Activated naive CD8-positive, alpha-beta T cell treated with anti-CD3 and anti-CD28 coated beads for 36 hours (primary cell): ENCODE measurements at places on chromosomes 16 and 17.

DNA sequence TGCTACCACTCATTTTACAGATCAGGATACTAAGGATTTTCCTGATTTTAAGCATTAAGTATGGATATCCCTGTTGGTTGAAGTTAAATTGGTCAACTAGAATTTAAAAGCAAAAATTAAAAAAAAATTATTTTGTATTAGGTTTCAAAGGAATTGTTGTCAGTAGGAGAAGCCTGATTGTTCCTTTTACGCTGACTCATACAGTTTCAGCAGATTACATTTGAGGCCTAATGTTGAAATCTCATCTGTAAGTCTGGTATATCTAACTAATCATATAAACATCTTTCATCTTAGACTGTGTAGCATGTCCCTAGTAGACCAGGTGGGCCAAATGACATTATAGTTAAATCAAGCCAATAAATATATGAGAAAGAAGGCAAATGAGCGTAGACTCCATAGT lies 83.5 kb downstream of the FTO start:
- no peak for DNase-seq

- DNase-seq = peak; percentile 34
Observed at GRCh38 chr17:42937712-42938596, 26.3 kb downstream of the AARSD1 start.

GRCh38 chr16:2790631-2791030 lies 3.3 kb upstream of the PRSS33 start:
- DNase-seq = no peak

DNA sequence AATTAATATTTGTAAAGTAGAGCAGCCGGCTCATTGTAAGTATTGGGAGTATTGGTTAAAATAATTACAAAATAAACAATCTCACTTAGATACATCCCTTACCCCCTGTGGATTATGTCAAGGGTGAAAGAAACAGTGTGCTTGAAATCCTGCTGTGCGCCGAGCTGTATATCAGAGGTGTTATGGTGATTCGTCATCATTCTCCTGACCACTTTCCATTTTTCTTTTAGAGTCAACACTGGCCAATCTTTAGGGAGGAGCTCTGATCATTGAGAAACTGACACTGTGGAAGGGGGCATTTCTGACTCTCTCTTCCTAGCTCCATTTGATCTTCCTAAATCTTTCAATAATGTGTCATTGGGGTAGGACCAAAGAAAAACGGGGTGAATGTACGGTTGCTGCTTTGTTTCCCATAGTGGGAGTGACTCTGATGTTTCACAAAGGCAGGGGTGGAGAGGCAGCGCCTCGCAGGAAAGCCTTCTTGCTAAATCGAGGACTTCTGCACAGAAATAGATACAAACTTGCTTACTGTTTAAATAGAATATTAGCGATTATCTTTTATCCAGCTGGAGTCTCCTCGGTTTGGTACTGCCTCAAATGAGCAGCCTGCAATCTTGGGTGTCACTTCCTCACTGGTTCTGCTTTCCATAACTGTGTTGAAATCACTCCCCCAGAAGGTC lies 123.4 kb downstream of the PRKCB start:
- DNase-seq = peak; percentile 30

DNA sequence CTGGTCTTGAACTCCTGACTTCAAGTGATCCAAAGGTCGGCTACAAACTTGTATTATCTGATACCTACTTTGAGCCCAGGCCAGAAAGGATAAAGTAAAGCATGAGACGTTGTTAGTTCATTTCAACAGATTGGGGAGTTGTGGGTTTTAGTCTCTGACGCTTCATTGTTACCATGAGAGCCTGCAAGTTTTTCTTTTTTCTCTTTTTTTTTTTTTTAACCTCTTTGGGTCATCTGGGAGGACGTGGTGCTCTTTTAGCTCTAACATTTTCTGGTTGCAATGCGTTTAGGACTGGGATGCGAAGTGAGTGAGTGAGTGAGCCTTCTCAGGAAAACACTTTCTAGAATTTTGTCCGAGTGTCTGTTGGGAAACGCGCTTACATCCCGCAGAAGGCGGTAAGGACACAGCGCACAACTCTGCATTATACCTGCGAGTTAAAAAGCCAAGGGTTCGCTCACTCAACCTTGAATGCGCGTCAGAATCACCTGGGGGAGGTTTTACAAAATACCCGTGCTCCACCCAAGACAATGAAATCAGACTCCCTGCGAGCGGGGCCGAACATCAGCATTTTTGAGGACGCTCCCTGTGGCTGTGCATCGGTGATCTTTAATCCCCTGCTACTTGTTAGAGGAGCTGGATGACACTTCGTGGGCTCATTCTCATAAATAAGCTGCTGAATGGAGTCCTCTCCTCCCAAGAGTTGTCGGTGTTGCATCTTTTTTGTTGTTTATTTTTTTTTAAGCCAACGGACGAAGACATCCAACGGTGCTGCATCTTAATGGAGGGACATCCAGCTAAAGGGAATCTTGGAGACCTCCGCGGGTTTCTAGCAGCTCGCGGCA lies 629 bp upstream of the RNF135 start:
- peak; percentile 7 for DNase-seq

GRCh38 chr16:74560912-74561311 lies 46.0 kb downstream of the GLG1 start:
- DNase-seq = no peak

- no peak for DNase-seq
Observed at GRCh38 chr17:46009681-46010596, 10.9 kb downstream of the STH start.

- no peak for DNase-seq
Observed at GRCh38 chr16:68300734-68301459, 9.8 kb downstream of the SLC7A6OS start.

GRCh38 chr16:15973421-15973820 lies 24.0 kb downstream of the ABCC1 start:
- DNase-seq = no peak

DNA sequence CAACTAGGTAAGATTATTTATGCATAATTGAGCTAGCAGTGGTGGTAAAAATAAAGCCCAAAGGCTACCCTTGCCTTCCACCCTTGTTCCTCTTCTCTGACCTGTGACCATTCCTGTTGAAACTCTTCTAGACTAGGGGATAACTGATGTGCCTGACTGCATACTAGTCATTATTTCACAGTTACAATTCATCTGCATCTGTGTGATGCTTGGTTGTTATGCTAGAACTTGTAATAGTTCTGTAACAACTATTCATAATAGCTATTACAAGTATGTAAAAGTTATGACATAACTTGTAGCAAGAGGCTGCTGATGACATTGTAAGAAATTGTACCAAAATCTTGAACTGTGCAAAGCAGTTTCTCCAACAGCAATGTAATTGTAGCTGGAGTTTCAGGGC lies 2.4 kb upstream of the VAC14 start:
- DNase-seq = no peak

DNA sequence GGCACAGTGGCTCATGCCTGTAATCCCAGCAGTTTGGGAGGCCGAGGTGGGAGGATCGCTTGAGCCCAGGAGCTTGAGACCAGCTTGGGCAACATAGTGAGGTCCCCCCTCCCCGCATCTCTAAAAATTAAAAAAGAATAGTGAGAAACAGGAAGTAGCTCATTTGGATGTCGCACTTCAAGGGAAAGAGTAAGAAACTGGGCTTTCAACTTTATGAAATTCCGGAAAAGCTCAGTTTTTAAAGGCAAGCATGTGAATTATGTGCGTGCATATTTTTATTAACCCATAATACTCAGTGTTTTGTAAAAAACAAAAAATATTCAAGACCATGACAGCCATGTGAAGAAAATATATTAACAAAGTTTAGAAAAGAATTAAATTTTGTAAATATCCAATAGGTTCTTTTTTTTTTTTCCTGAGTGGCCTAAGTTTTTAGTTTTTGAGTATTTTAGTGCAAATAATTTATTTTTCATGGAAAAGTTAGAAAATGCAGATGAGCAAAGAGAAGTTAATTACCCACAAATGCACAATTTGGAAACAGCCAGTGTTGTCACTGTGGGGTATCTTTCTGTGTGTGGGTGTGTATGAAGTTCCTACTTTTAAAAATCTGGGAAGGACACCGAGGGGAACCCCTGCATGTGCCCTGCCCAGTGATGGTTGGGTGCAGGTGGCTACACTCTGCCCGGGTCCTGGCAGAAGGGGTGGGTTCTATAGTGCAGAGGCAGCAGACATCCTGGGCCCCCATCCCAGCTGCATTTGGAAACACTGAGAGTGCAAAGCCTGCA lies 40.0 kb downstream of the CIBAR2 start:
- no peak for DNase-seq

GRCh38 chr17:49327835-49328784 lies 33.9 kb downstream of the ZNF652 start:
- no peak for DNase-seq

DNA sequence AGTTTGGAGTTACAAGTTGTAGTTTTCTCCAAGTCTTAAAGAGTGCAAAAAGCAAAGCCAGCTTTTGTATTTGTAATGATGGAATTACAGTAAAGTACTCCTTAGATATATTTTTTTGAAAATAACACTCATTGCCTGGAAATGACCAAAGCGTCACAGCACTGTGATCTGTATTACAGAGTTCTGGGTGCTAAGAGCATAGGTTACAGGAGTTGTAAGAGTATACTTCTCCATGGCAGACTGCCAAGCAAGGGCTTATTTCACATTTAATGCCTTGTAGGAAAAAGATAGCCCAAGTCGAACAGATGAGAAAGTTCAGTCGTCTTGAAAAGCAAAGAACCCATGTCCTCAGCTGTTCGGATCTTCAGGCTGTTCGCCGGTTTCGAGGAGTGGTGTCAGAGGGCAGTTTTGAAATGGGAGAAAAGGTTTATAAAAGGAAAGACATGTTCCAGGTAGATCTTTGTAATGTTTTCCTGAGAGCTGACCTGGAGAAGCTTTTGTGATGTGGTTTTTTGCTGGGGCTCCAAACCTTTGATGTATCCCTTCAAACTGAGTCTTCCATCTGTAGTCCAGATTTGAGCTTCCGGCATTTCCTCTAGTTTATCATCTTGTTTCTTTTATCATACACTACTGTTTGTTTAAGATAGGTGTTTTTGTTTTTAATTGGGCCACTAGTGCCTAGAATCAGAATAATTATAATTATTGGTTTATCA lies 41.3 kb downstream of the ERCC4 start:
- no peak for DNase-seq
